ENCODE measurements at places on chromosomes 16 and 17. TPM values are rescaled to one million over a fixed set of nuclear protein-coding genes. Genes with fewer than 3 reads are reported as not detected.

- no peak for ATAC-seq
These were observed 726 bp upstream of the SLC13A5 start for GRCh38 chr17:6713918-6714271.

GRCh38 chr17:38867179-38867967, 2.5 kb upstream of the LASP1 start:
- no peak for ATAC-seq

Gene RRAD
- 59.1 TPM for total RNA-seq

Gene HCRT
- not detected for total RNA-seq

Gene NOD2
- 15.4 TPM for total RNA-seq

Gene ZNF598
- total RNA-seq: 41.0 TPM

Gene ODAD4
- not detected for total RNA-seq

Gene RNF112
- 1.1 TPM for total RNA-seq

Gene SLC5A11
- total RNA-seq: not detected
